Stimulated activated CD8-positive, alpha-beta memory T cell treated with anti-CD3 and anti-CD28 coated beads, Interleukin-2, amount 100 ng/mL, for 1 hour (primary cell): ENCODE measurements at places on chromosomes 1 and 21.

- DNase-seq = no peak
These were observed 92.9 kb downstream of the C21orf91 start for GRCh38 chr21:17726047-17726829.

DNA sequence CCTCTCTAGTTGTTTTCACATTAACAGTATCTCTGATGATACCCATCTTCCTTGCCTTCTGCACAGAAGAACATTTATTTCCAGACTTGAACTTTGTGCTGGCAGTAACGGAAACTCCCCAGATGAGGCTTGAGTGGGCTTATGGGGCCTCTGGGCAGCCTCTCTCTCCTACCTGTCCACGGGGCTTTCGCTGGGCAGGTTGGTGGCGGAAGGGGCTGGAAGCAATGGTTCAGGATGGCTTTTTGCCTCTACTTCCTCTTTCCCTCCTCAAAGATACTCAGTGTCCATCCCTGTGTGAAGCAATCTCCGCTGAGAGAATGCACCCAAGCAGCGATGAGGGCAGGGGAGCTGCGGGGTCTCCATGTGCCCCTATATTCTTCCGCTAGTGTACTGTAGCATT is 348.2 kb downstream of the HLX start:
- DNase-seq = no peak

DNA sequence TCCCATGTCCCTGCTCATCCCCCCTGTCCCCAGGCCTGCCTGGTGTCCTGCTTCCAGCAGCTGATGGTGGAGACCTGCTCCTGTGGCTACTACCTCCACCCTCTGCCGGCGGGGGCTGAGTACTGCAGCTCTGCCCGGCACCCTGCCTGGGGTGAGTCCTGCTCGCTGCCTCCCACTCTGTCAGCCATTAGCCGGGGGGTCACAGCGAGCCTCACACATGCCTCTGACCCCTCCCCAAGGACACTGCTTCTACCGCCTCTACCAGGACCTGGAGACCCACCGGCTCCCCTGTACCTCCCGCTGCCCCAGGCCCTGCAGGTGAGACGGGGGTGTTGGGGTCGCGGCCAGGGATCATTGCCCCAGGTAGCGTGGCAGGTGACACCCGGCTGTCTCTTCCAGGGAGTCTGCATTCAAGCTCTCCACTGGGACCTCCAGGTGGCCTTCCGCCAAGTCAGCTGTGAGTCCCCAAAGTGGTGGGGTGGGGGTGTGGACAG is 10.0 kb downstream of the SCNN1D start:
- DNase-seq = no peak

- no peak for DNase-seq
These were observed 459 bp downstream of the FOXE3 start for GRCh38 chr1:47416319-47417169.

- DNase-seq = no peak
These were observed 32.3 kb downstream of the EEIG2 start for GRCh38 chr1:108592030-108592759.

- no peak for DNase-seq
These were observed 28.2 kb downstream of the SLC2A1 start for GRCh38 chr1:42930178-42931107.

DNA sequence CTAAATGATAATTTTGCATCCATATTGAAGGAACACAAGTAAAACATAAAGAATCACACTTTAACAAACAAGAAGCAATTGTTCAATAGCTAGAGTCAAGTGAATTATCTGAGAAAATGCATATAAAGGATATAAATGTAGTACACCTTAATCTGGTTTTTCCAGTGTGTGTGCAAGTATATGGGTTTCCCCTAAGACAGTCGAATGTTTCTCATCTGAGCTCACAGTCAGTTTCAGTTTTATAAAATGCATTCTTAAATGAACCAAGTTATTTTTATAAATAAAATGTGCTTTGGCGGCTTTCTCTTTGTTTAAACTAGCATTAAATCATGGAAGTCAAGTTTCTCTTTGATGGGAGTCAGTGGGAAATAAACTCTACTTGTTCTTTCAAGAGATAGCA is 125.9 kb downstream of the PTPRC start:
- no peak for DNase-seq

GRCh38 chr1:28290851-28291250 is 31.5 kb downstream of the SESN2 start:
- no peak for DNase-seq

DNA sequence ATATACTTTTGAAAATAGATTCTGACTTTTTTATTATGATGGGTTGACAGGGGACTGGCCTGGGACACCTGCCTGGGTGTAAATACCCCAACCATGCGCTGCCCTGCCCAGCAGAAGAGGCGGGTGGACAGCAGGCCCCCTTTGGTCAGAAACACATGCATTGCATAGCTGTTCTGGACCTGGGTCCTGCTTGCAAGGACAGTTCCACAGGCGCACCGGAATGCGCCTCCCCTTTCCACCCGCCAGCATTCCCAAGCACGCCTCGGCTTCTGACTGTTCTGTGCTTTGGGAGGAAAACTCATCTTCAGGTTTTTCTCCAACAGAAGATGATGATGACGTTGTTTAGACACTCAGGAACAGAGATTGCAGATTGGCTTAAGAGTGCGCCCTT is 428 bp upstream of the ZNF678 start:
- no peak for DNase-seq

DNA sequence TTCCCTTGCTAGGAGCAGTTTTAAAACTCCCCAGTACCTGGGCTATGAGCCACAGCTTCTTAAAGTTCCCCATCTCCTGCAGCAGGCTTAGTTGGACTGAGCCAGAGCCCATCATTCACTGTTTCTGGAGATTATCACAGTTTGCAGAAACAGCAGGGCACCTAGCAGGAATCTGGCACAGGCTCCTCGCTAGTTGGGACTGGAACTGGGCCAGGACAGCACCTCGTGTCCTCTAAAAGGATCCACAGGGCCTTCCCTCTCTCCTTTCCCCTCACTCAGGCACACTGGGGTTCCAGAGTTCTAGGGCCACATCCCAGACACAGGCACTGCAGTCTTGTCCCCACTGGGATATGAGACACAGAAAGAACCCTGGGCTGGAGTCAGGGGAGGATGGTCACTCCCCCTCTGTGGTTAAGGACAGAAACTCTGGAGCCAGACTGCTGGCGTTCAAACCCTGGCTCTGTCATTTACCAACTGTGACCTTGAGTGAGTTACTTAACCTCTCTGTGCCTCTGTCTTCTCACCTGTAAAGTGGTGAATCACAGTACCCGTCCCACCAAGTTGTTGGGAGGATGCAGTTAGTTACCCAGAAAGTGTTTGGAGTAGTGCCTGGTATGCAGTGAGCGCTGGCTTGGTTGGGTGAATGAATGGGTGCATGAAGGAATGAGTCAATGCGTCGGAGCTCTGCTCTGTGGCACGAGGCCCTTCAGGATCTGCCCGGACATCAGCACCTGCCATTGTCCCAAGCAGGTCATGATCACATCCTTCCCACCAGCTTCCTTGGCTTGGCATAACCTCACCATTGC is 18.8 kb upstream of the ECE1 start:
- no peak for DNase-seq

- no peak for DNase-seq
These were observed 264 bp downstream of the FCRL3 start for GRCh38 chr1:157700305-157700704.

- no peak for DNase-seq
These were observed 26.3 kb upstream of the ACTN2 start for GRCh38 chr1:236659792-236660587.

GRCh38 chr1:79827446-79827845 is 820.9 kb upstream of the ADGRL4 start:
- DNase-seq = no peak

DNA sequence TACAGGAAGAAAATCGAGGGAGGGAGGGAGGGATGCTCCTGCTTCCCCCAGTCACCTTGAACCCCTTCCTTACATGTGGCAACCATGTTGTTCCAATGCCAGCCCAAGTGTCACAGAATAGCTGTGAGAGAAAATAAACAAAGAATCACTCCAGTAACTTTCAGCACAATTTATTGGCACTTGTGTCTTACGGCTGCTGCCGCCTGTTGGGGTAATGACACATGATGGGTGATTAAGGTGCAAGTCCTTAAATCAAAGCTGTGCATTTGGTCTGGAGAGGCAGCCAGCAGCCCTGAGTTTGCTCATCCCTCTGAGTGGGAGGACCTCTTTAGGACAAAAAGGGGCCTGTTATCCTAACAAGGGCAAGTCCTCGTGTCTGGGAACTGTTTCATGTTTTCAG is 377.7 kb downstream of the PCP4 start:
- DNase-seq = no peak

GRCh38 chr1:199836430-199836829 is 191.1 kb upstream of the NR5A2 start:
- DNase-seq = no peak

DNA sequence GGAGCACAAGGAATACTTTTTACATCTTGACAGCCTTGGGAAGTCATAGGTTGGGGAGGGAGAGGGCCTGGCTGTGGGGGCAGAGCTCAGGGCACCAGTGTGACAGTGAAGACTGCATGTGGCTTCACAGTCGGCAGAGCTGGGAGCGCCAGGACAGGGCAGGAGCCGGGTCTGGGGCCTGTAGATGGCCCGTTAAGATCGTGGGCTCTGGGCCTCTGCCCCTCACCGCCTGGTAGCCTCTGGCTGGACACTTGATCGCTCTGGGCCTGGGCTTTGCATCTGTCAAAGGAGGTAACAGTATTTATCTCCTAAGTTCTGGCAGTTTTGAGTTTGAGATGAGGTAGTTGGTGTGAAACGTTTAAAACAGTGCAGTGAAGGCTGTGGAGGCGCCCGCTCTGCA is 4.8 kb downstream of the SLX9 start:
- no peak for DNase-seq

GRCh38 chr1:26234644-26235370 is 807 bp downstream of the CEP85 start:
- DNase-seq = no peak

- DNase-seq = no peak
These were observed 237.6 kb upstream of the DUSP10 start for GRCh38 chr1:221979444-221980032.

DNA sequence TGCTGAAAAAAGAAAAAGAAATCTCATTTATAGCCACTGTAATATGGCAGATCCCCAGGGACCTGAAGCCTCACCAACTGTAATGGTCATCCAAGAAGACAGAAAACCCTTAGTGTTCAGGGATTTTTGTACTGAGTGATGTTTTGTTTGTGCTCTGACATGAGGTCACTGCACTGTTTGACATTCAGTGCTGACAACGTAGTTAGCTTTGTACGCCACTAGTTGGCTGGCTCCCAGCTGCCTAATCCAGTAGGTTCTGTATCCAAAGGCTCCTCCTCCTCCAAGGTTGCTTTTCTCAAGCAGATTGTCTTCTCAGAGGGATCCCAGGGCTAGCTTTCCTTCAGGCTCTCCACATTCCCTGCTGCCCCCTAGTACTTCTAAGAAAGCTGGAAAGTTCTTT is 9.5 kb upstream of the YRDC start:
- DNase-seq = no peak
